ENCODE measurements at places on chromosomes 4 and X.
A peak's percentile ranks its signal among the peaks of the same experiment; 100 is the strongest.

DNA sequence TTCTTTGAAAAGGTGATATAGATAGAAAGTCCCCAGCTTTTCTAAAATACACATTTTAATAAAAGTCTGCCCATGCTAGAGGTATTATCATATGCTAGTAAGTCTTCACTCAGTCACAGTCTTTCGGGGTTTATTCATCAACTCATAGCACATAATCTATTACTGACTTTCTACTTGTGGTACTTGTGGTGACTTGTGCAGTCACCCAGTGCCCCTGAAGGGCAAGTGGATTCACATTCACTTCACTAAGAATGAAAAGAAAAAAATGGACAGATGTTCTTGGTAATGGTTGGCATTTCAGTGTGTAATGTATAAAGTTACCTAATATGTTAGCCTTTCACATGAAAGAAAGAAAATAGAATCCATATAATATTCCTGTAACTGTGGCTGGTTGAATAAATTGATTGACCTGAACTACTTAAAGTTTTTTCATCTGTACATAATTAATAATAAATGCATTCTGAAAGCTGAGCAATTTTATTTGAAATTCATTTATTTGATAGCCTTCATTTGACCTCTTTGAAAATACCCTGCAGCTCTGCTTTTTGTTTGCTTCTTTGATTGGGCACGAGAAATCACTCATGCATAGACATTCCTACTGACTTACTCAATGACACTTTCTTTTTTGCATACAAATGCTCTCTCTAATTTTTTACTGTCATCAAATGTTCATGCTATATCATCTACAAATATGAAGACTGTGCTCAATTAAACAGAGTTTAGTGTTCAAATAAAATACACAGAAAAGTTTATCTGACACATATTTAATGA, 39.5 kb upstream of the ZNF330 start:
- peaks cover 1% of the 10 kb centered on the region for H3K27me3 ChIP-seq
- DNase-seq, result no peak
- no peaks in the 10 kb centered on the region for H3K36me3 ChIP-seq
- no peak overlapping the region for H3K4me3 ChIP-seq

DNA sequence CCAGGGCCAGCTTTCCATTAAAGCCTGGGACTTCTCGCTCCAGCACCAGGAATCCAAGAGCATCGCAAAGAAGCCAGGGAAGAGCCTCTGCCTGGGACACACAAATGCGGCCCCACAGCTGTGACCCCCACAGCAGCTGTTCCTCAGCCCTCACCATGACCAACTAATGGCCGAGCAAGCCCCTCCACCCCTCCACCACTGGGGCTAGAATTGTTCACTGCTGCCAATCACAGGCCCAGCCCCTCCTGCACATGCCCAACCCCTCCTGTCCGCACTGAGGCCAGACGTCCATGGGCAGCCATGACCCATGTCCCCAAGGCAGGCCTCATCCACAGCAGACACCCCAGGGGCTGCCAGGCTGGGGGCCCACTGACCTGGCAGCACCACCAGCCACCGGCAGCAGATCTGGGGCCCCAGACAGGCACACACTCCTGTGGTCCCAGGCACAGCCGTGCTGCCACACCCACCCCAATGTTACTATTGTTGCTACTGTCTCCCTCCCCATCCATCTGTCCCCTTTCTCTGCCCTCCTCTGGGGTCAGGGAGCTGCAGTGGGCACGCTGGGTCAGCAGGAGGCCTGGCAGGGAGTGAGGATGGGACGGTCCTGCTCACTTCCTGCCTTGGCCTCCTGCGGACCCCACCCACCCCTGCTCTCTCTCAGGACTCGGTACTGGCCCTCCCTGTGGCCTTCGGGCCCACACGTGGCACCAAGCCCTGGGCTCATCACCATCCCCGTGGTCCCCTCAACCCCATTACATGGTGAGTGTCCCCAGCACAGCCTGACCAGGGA, 56.0 kb downstream of the ZFYVE28 start:
- no peaks in the 10 kb centered on the region for H3K4me1 ChIP-seq
- H3K36me3 ChIP-seq, result no peaks in the 10 kb centered on the region
- H3K4me3 ChIP-seq, result no peak overlapping the region
- H3K27ac ChIP-seq, result no peak overlapping the region
- H3K27me3 ChIP-seq, result no peaks in the 10 kb centered on the region
- DNase-seq, result no peak

DNA sequence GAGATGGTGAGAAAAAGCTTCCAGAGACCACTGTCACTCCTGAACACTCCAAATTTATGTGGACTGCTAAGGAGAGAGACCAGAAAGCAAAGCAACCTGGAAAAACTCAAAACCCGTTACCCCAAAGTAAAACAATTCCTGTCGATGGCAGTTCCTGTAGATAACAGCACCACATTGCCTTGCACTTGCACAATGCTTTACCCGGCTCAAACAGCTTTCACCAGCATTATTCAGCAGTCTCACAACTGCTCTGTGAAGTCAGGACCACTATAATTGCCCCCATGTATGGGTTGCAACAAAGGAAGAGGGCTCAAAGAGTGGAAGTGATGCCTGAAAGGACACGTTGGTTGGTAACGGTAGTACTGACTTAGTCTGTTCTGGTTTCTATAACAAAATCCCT, 234.8 kb downstream of the BCOR start:
- H3K36me3 ChIP-seq, result no peaks in the 10 kb centered on the region
- no peaks in the 10 kb centered on the region for H3K27me3 ChIP-seq
- H3K4me1 ChIP-seq, result peaks cover 34% of the 10 kb centered on the region
- DNase-seq, result no peak

DNA sequence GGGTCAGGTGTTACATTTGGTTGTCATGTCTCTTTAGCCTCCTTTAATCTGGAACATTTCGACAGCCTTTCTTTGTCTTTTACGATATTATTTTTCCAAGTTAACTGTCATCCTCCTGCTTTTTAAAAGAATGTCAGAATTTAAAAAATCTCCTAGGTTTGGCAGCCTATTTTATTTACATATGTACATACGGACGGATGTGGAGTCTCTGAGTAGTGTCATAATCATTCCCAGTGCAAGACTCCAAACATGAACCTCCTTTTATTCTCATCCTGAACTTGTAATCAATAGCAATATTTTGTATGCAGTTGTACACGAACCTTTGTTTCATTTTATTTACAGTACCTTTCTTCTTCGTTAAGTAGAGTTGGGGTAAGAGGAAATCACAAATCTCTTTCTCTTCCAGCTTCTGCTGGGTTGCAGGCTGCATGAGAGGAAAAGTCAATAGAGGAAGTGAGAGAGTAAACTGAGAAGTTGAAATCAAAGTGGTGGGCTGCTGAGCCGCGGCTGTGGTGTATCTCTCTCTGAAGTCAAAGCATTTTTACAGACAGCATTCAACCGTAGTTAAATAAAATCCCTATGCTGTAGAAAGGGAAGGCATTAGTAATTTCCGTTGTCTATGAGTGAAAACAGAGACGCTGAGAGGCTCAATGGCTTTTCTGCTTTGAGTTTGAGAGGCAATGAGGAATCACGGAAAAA, 53.9 kb upstream of the RPS6KA3 start:
- H3K27me3 ChIP-seq, result peaks cover 10% of the 10 kb centered on the region
- no peak overlapping the region for H3K27ac ChIP-seq
- peaks cover 12% of the 10 kb centered on the region for H3K4me1 ChIP-seq
- peak overlapping the region; percentile 30 for H3K4me3 ChIP-seq
- no peak for DNase-seq
- no peaks in the 10 kb centered on the region for H3K36me3 ChIP-seq

DNA sequence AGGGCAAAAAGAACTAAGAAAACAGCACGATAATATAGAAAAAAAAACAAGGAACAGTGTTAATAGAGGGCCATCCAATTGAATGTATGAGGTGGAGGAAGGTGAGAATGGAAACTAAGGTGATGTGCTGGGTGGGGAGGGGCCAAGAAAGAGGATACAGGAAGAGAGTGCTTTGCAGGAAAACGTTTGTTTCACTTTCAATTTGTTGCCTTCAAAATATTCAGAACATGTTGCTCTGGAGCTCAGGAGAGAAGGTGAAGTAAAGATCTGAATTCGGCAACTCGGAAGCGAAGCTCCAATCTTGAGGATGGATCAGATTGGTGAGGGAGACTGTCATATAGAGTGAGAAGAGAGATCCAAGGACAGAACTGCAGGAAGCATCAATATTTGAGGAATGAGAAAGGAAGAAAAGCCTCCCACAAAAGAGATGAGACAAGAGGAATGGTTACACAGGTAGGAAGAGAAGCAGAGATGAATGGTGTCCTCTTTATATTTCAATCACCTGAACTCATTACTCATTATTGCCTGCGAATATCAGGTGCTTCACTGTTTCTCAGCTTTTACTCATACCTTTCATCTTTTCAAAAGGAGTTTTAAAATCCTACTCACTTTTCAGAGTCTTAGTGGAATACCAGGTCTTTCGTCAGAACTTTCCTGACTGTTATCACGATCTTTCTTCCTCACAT, 14.7 kb upstream of the SEC24D start:
- peaks cover 13% of the 10 kb centered on the region for H3K4me1 ChIP-seq
- DNase-seq, result peak; percentile 29
- H3K27me3 ChIP-seq, result peaks cover 13% of the 10 kb centered on the region

GRCh38 chrX:115642895-115643530, 82.0 kb downstream of the PLS3 start:
- H3K27ac ChIP-seq, result no peak overlapping the region
- H3K4me1 ChIP-seq, result no peaks in the 10 kb centered on the region
- H3K36me3 ChIP-seq, result no peaks in the 10 kb centered on the region
- no peak for DNase-seq
- H3K4me3 ChIP-seq, result no peak overlapping the region

DNA sequence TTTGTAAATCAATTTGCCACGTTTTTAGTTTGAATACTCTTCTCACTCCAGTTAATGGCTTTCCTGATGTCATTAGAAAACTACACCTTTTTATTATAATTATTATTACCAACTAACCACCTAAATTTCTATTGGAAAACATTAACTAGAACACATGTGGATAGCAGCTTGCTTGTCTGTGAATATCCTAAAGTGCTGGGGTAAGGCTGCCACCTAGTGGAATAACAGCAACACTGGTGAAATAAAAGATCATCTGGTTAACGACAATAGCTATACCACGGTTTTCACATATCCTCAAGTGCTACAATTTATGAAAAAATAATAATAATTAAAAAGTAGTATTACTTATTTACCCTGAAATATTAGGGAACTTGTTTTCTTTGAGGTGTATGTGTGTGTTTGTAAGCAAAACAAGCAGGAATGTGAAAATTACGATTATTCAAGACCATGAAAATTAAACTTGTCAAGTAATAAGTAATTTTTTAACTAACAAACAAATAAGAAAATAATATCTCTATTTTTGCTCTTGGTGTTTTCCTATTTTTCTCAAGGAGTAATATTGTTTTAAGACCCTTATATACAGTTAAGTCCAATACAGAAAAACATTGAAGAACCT, 130.1 kb upstream of the TECRL start:
- H3K27ac ChIP-seq, result no peak overlapping the region
- H3K36me3 ChIP-seq, result no peaks in the 10 kb centered on the region
- H3K4me1 ChIP-seq, result no peaks in the 10 kb centered on the region
- no peak overlapping the region for H3K4me3 ChIP-seq
- no peak for DNase-seq

- H3K4me1 ChIP-seq, result peaks cover 3% of the 10 kb centered on the region
- DNase-seq, result peak; percentile 34
- H3K4me3 ChIP-seq, result no peak overlapping the region
These were observed 254.5 kb upstream of the VEGFC start for GRCh38 chr4:177047070-177047850.

Data from activated T-helper 2 cell treated with anti-CD3 and anti-CD28 coated beads, Interferon-gamma antibody, Interleukin-2, Interleukin-4, amounts not matched to agents 10 μg/mL and 5 μg/mL and 100 μg/mL, durations not matched to agents 14 hours and 24 hours and 36 hours (primary cell).